MCF 10A (cell line): ENCODE measurements at places on chromosomes 3 and 15. TPM values are rescaled to one million over a fixed set of nuclear protein-coding genes. Genes with fewer than 3 reads are reported as not detected.
A peak's percentile ranks its signal among the peaks of the same experiment; 100 is the strongest.

DNA sequence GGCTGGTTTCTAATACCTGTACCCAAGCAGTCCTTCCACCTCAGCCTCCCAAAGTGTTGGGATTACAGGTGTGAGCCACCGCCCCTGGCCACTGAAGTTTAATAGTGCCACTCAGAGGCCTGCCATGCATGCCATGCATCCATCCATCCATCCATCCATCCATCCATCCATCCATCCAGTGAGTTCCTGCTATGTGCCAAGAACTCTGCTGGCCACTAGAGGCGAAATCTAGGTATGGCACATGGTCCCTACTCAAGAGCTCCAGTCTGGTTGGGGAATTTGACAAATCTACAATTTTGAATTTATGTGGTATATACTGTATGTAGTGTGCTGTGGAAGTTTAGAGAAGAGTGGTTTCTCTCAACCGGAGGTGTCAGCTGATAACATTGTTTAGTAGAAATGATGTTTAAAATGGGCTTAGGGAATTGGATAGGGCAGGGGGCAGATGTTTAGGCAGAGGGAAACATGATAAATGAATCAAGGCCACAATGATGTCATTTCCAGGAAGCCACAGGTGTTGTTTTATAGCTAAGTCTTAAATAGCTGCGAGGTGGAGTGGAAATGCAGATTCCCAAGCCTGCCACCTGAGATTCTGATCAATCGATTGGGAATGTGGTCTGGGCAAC is 384.4 kb upstream of the C2CD4B start:
- H3K4me1 ChIP-seq, result peaks cover 13% of the 10 kb centered on the region
- H3K27ac ChIP-seq, result no peak overlapping the region
- no peak overlapping the region for H3K4me3 ChIP-seq
- peak; percentile 59 for DNase-seq

DNA sequence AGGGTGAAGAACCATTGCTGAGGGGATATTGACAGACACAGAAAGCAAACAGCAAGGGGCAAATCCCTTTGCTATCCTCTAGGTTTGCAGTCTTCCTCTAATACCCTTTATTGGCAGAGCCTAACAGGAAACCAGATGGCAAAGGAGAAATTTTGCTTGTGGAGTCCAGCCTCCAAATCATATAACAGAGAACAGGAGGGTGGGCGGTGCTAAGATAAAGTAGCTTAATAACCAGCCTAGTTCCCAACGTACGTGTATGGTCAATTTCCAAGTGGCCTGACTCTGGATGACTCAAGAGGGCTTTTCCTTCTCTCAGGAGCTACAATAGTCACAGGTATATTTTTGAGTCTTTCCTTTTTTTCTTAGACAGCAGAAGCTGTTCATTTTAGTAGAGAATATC is 404.5 kb downstream of the PDCD6IP start:
- H3K27ac ChIP-seq, result no peak overlapping the region
- no peaks in the 10 kb centered on the region for H3K36me3 ChIP-seq
- H3K4me3 ChIP-seq, result no peak overlapping the region
- no peak for DNase-seq

- no peak for DNase-seq
- no peaks in the 10 kb centered on the region for H3K36me3 ChIP-seq
- no peak overlapping the region for H3K4me3 ChIP-seq
- H3K4me1 ChIP-seq, result no peaks in the 10 kb centered on the region
- peaks cover 76% of the 10 kb centered on the region for H3K27me3 ChIP-seq
Measured at GRCh38 chr3:148857316-148857715, 7.8 kb upstream of the CPA3 start.

GRCh38 chr3:50163572-50164455 is 8.7 kb downstream of the SEMA3F start:
- peak overlapping the region; percentile 66 for H3K27ac ChIP-seq
- H3K4me3 ChIP-seq, result peak overlapping the region; percentile 57
- peak; percentile 98 for DNase-seq
- no peaks in the 10 kb centered on the region for H3K27me3 ChIP-seq
- H3K4me1 ChIP-seq, result peaks cover 85% of the 10 kb centered on the region
- peaks cover 35% of the 10 kb centered on the region for H3K36me3 ChIP-seq

The TUBGCP4 gene
- 23.3 and 31.4 TPM in 2 replicates for total RNA-seq
